HAP-1 (cell line): ENCODE measurements at places on chromosomes 13 and 19.

- DNase-seq = no peak
Measured at GRCh38 chr13:26541041-26541440, 16.4 kb upstream of the WASF3 start.

DNA sequence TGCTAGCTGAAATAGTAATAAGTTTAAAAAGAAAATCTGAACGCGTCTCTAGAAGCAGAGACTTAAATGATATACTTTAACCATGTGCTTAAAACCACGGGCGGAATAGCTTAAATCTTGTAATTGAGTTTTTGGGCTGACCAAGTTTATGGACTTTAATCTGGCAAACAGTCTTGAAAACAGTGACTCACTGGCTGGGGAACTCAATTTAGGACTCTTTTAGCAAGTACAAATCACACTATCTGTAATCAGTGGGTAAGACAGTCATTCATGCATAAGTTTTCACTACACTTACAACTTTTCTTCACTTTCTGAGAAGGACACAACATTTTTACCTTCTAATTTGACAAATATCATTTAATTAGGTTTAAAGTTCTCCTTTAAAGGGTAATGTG is 26.8 kb downstream of the ZNF627 start:
- no peak for DNase-seq

DNA sequence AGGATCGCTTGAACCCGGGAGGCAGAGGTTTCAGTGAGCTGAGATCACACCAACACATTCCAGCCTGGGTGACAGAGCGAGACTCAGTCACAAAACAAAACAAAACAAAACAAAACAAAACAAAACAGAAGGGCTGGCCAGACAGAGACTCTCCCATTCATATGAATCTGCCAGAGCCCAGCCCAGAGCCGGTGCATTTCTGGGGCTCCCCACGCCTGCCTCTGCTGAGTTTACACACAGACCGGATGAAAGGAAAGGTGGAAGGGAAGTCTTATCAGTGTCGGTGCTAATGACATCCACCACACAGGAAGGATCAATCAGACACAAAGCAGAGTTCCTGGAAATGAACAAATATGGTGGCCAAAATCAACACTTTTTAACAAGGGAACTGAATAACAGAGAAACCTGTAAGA is 6.8 kb downstream of the TRAPPC6A start:
- no peak for DNase-seq

- peak; percentile 39 for DNase-seq
Measured at GRCh38 chr19:18966307-18966706, 25.3 kb upstream of the HOMER3 start.

GRCh38 chr19:13417054-13417453 is 89.2 kb downstream of the CACNA1A start:
- DNase-seq = no peak

GRCh38 chr13:51626749-51627148 is 42.5 kb downstream of the WDFY2 start:
- no peak for DNase-seq

DNA sequence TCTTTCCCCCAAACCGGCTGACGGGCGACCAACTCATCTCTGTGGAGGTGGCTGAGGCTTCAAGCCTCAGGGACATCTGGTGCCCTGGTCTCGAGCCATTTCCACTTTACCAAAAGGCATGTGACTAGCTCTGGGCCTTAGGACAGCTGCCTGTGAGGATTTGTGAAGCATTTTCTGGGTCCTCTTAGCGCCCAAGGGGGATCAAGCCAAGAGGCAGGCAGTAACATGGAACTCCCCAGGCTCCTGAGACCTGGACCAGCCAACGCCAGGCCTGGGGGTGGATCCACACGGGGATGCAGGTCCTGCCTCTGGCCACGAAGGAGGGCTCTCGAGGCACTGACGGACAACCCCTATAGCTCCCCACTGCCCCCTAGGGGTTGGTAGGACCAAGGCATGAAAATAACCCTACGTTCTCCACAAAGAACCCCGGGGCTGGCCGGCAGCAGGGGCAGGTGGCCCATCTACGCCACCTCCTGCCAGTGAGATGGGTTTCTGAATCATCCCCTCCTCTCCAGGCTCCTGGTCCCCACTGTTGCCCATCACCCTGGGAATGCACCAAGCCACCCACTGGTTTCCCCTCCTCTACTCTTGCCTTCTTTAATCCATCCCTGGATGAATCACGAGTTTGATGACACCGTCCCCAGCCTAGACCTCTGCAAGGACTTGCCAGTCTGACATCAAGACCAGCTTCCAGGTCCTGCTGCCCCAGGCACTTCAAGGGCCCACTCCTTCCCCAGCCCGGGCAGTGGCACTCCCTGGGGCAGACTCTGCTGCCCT is 7.0 kb upstream of the MYDGF start:
- DNase-seq = peak; percentile 40

DNA sequence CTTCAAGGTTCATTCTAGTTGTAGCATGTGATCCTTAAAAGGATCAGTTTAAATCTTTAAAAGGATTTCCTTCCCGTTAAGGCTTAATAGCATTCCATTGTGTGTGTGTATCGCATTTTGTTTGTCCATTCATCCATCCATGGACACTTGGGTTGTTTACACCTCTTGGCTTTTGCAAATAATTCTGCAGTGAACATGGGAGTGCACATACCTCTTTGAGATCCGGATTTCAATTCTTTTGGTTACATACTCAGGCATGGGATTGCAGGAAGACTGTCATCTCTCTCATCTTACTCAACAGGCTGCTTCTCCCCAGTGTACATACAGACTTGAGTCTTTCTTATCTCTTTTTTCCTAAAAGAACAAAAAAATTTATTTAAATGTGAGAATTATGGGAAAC is 1.2 kb downstream of the RNF113B start:
- no peak for DNase-seq

DNA sequence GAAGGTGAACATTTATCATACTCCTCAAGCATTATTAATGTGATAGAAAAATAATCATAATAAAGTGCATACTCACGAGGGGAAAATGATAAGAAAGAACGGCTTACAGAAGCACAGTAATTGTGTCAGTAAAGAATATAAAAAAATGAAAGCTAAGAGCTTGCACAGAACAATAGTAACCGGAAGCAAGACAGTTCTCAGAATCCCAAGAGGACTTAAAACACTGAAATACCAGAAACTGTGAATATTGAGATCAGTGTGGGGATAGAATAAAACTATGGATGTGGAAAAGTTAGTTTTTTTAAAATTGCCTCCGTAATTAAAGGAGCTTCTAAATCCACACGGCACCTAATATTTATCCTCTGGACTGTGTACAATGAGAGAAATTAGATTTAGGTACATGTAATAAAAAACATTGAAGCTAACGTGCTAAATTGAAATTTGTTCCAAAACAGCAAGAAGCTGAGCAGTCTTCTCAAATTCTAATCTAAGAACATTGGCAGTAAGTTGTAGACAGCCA is 482.7 kb downstream of the SLITRK6 start:
- DNase-seq = no peak

DNA sequence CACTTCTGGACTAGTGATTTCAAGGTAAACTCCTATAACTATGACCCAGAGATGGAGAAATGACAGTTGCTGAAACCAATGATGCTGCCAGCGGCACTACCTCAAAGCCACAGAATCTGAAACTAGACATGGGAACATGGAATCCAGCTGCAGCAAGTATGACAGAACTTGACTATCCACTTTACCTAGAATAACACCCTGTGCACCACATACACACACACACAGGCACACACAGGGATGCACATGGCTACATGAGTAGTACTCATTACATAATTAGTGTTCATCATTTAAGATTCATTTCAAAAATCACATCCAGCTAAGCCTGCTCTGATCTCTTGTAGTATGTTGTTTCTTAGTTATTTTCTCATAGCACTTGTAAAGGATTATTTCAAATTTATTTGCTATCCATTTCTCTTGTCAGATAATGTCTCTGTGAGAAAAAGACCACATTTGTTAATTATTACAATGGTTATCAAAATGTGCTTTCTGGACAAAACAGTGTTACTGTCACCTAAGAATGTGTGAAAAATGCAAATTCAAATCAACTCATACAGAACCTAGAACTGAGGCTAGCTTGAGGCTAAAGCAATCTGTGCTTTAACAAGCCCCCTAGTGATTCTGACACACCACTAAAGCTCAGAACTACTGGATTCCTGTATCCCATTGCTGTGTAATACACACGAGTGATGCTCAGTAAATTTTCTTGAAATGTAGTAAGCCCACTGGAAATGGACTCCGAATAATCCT is 59.4 kb downstream of the WTIP start:
- no peak for DNase-seq

GRCh38 chr19:14510311-14511228 is 7.6 kb downstream of the DNAJB1 start:
- DNase-seq = peak; percentile 24

- DNase-seq = no peak
Measured at GRCh38 chr19:6589711-6590257, 1.2 kb downstream of the CD70 start.

DNA sequence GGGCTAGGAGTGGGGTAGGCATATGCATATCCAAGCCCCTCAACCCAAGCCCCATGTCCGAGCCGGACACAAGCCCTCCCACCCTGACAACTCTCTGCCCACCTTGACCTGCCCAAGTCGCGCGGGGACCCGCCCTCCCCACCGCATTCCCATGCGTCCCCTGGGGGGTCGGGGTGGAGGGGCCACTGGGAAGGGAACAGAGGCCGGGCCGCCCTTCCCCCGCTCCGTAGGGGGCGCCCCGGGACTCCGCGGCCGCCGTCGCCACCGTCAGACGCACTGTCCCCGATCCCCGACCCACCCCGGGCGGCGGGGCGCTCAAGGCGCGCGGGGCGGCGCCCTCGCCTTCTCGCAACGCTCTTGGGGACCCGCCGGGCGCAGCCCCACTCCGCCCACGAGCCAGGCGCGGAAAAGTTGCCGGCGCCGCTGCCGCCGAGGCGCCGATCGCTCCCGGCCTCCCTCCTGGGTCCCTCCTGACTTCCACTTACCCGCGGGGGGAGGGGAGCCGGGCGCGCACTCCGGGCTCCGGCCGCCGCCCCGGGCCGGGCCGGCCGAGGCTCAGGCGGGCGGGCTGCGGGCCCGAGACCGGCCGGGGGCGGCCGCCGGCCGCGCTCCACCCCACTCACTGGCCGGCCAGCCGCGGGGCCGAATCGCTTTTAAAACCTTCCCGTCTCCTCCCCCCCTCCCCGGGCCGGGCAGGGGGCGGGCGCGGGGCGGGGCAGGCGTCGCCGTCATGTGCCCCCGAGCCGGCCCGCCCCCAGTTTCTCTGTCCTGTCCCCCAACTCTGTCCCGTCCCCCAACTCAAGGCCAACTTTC is 34.4 kb upstream of the NANOS3 start:
- peak; percentile 83 for DNase-seq

DNA sequence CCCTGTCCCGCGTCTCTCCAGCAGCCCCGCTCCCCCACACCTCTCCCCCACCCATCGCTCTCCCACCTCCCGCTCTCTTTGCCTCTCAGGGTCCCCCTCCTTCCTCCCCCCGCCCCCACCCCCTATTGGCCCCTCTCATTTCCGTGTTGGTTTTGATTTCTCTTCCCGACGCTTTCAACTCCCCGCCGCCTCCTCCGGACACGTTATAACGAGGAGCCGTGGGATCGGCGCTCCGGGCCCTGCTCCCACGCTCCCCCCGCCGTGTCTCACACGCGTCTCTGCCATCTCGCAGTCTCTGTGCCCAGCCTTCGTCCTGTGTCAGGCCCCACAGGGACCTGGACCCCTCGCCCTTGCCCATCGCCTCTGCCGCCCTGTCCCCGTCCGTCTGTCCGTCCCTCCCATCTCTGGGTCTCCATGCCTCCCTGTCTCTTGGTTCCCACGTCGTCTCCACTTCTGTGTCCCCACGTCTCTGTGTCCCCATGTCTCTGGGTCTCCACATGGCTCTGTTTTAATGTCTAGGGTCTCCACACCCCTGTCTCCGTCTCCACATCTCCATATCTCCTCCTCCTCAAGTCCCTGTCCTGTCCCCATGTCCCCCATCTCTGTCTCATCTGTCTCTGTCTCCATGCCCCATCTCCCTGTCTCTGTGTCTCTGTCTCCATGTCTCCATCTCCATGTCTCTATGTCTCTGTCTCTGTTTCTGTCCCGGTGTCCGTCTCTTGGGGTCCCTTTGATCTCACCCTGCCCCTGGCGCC is 13.1 kb downstream of the ERFL start:
- DNase-seq = no peak
